ENCODE measurements at places on chromosomes 1 and 21.
A peak's percentile ranks its signal among the peaks of the same experiment; 100 is the strongest.

- DNase-seq, result no peak
These were observed 78.9 kb downstream of the CLEC20A start for GRCh38 chr1:178417858-178418257.

DNA sequence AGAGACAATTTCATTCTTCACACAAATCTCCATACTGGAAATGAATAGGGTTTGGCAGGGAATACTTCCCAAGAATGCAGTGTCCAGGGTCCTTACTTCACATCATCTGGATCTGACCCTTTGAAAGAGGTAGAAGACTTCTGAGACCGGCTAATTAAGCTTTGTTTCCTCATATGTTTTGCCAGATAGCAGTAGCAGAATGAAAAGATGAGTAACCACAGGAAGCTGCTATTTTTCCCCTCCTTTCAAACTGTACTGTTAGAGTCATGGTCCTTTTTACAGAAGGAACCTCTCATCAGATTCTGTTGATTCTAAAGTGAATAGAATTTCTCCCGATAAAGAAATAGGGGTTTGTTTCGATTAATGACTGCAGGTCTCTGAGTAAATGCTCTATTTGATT lies 1.4 kb upstream of the OLFML3 start:
- DNase-seq, result no peak

DNA sequence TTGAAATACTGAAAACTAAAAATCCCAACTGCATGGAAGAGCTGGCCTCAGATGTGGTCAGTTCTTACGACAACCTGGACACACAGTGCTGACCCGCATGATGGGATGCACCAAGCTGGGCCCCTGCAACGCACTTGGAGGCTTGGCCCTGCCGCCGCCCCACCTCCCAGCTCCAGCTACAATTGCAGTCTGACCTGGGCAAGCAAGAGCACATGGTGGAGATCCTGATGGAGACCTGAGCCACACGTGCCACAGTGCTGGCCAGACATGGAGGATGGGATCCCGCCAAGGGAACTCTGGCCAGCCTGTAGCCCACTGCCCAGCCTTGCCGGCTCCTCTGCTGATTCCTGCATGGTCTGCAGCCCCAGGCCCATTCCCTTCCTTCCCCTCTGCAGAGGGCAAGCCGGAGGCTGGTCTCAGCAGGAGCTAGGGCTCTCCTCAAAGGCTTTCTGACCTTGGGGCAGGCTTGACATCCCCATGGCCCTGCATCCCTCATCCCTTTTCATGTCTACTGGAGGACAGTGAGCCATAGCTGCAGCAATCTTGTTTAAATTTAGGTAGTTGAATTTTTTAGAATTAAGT lies 14.1 kb downstream of the CR1L start:
- DNase-seq, result no peak

- DNase-seq, result no peak
These were observed 18.0 kb downstream of the KIAA0319L start for GRCh38 chr1:35539073-35539823.

GRCh38 chr1:30023339-30024022 lies 699.9 kb downstream of the MATN1 start:
- peak; percentile 11 for DNase-seq

DNA sequence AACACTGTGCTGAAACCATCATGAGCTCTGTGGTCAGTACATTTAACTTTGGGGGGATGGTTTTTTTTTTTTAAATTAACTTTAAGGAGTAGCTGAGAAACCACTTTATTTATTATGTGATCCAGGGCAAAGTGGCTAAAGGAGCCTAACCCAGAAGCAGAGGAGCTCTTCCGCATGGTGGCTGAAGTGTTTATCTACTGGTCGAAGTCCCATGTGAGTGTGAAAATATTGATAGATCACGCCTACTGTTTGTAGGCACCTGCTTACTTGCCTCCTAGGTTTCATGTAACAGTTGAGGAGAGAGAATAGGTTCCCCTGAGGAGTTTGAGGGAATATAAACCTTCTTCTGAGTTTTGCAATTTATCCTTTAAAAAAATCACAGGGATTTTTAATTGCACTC lies 181.4 kb downstream of the ZP4 start:
- no peak for DNase-seq

DNA sequence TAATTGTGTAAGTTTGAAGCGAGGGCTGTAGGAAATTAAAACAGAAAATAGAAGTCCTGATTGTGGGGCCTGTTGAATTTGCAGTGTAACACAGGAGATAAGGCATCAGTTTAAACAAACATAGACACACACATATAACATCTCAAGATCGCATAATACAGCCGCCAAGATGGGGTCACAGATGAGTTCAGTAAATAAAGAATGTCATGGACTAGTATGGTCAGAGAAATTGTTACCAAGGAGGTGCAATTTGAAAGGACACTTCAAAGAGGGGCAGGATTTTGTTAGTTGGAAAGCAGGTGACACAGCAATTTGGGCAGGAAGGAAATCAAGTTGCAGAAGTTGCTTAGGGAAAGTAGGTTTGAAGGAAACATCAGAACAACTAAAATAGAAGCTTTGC lies 450.0 kb downstream of the USP25 start:
- no peak for DNase-seq

DNA sequence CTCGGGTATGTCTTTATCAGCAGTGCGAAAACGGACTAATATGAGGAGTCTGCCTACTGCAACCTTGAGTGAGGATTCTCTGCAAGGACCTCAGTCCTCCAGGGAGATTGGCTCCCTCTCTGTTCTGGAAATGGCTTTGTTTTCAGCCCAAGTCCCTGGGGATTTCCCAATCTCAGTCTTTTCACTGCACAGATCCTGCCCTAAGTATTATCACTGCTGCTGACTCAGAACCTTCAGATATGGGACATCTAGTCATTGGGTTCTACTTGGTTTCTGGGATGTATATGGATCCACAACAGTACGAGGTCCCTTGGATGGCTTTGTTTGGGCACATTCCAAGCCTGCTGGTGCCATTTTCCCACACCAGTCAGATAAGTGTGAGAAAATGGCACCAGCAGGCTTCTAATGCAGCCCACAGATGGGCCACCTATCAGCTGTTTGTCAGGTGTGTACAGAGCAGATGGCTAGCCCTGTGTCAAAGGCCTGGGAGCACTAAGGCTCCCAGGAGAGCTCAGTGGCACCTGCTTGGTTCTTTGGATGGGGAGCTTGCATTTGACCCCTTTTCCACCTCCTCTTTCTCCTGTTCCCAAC lies 27.4 kb downstream of the ELF3 start:
- DNase-seq, result no peak

DNA sequence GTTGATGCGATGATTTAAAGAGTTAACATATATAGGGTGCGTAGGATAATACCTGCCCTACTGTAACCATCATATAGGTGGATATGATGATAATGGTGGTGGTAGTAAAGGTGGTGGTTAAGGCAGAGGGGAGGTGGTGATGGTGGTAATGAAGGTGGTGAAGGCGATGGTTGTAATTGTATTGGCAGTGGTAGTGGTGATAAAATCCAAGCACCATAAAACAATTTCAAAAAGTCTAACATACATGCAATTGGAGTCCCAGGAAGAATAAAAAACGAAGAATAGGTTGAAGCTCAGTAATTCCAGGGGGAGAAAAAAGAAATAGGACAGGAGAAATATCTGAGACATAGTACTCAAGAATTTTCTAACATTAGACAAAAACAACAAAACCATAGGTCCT lies 27.3 kb upstream of the RAB4A start:
- DNase-seq, result no peak

- DNase-seq, result no peak
These were observed 7.7 kb upstream of the CD34 start for GRCh38 chr1:207918581-207918980.

DNA sequence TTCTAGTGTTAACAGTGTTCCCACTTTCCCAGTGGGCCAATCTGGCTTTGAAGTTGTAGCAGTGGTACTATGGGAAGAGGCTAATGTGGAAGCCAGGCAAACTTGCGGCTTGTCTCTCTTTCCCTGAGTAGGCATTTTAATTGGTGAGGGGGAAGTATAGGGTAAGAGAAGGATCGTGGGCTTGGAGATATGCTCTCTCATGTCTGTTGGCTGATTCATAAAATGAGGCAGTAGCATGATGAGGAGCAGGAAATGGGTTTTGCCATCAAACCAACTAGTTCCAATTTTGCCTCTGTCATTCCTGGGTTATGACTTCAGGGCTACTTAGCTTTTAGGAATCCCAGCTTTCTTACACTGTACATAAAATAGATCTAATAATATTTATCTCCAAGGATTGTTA lies 12.1 kb downstream of the C8A start:
- DNase-seq, result no peak

DNA sequence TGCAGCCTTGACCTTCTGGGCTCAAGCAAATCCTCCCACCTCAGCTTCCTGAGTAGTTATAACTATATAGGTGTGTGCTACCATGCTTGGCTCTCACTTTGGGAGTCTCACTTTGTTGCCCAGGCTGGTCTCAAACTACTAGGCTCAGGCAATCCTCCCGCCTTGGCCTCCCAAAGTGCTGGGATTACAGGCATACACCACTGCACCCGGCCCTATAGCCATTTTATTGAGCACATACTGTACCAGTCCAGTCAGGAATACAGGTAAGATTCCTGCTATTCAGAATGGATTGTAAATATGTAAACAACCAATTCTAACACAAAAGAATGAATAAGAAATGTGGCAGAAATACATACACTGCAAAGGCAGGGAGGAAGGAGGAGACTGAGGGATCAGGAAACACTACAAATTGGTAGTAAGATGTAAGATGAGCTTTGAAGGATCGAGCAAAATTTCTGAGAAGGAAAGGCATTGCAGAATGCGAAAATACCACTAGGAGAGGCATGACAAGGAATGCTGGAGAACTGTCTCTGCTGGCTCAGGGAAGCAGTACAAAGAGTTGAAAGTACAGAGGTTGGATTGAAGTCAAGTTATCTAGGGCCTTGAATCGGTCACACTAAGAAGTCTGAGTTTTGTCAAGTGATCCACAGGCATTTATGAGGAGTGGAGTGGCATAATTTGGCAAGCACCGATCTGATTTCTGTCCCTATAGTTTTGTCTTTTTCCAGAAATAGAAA lies 60.4 kb downstream of the LHX4 start:
- no peak for DNase-seq

DNA sequence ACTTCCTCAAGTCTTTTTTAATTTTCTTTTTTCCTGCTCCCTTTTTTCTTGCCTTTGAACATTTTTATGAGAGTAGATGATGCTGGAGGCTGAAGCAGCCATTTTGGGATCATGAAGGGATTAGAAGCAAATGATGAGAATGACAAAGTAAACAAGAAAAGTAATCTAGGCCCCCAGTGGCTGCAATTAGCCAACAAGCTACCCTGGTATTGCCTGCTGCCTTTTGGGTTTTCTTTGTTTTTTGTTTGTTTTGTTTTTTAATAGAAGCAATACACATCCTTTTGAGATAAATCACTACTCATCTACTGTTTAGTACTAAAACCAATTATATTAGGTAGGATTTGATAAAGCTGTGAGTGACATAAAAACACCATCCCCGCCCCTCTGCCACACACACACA lies 280.7 kb upstream of the ADGRL2 start:
- DNase-seq, result no peak

- DNase-seq, result no peak
These were observed 145.4 kb downstream of the PLXNA2 start for GRCh38 chr1:208098773-208099172.

DNA sequence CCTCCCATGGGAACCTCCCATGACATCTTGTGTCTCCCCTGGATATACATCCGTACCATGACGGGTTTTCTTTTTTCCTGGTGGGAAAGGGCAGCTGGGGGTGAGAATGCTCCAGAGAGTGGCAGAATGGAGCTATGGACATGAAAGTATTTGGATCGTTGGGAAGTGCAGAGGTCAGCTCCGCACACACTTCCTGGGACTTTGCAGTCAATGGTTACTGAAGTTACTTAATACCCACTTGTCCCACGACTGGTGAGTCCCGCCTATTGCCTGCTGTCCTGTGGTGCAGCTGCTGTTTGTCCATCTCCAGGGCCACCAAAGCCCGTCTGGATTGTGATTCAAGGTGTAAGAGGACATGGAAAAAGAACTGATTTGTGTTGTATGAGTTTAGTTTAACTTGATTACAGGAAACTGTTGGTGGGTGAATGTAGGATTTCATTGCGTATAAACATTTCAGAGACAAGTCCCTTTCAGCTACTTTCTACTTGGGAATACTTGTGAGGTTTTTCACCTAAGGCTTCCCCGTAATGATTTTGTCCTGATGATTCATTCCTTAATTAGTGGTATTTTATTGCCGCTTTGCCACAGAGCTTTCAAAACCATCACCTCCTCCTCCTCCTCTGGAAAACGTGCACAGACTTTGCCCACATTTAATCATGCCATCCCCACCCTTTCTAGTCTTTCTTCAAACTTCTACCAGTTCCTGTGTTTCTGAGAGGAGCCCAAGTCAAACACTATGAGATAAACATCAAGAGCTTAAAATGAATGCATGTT lies 308.8 kb downstream of the KIF26B start:
- no peak for DNase-seq

DNA sequence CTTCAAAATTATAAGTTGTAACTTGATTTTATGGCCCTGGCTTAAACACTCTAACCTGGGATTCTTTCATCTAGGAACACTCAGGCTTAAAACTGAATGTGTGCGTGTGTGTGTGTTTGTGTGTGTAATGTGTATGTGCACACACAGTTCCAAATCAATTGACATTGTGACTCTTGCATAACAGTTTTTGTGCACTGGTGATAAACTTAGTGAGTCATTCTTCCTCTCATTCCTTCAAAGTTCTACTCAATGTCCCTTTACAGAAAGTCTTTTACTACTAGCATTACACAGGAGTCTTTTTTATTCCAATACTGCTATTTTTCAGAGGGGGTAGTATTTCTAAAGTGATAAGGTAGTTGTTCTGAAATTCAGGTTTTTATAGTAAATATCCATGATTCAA lies 943.6 kb downstream of the KCNT2 start:
- DNase-seq, result no peak

- no peak for DNase-seq
These were observed 2.6 kb downstream of the SH3BGRL3 start for GRCh38 chr1:26282401-26282918.

DNA sequence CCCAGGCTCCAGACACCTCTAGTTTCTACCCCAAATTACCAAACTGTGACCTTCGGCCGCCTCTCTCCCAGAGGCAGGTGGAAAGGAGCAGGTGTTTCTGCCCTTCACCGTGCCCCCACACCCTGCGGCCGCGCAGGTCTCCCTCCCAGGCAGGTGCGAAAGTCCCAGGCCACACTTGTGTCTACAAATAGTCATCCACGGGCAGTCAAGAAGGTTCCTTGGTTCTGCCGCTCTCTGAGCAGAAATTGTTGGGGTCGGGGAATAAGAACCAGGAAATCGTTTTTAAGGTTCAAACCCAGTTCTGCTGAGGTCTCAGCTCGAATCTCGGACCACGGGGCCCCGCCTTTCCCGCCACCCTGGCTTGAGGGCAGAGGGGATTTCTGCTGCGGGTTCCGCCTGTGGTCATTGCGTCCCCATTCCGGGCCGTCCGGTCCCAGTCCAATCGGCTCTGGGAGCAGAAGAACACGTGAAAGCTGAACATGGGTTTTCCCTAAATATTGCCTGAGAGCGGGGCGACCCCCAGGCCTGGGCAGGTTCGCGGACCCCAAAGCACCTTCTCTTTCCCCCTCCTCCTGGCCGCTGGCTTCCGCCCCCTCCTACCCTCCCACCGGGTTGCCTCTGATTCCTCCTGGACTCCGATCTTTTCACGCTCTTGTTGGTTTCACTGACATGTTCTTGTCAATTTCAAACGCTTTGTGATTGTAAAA lies 1.2 kb upstream of the ATF3 start:
- DNase-seq, result peak; percentile 59

GRCh38 chr1:229141689-229142377 lies 129.1 kb upstream of the RAB4A start:
- no peak for DNase-seq

GRCh38 chr1:173148971-173149370 lies 58.2 kb downstream of the TNFSF4 start:
- DNase-seq, result no peak

GRCh38 chr1:94255476-94255875 lies 18.1 kb upstream of the ARHGAP29 start:
- DNase-seq, result no peak

- DNase-seq, result no peak
These were observed 15.8 kb upstream of the C8A start for GRCh38 chr1:56838759-56839158.

Measured in right forelimb (tissue), 1 donor.